ENCODE measurements at places on chromosomes 16 and 17.

GRCh38 chr17:14427900-14428647 lies 127.2 kb downstream of the HS3ST3B1 start:
- peak; percentile 16 for DNase-seq

DNA sequence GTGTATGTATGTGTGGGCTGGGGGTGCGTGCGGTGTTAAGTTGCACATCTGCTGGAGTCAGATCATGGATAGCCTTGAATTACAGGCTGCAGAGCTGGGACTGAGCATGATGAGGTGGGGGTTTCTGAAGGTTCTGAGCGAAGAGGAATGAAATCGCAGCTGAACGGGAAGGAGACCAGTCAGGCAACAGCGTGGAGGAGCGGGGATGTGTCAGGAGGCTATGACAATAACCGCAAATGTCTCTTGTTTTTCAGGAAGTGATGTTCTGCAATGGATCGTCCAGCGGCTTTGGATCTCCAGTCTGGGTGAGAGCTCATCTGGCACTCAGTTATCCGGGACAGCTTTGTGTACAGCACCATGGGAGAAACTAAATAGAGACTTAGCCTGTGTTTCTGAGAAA lies 20.9 kb downstream of the RGS9 start:
- no peak for DNase-seq

GRCh38 chr16:24553983-24554382 lies 14.6 kb downstream of the RBBP6 start:
- no peak for DNase-seq

GRCh38 chr16:73549984-73550631 lies 502.2 kb upstream of the ZFHX3 start:
- no peak for DNase-seq
